ENCODE measurements at places on chromosomes 6 and 20. TPM values are rescaled to one million over a fixed set of nuclear protein-coding genes. Genes with fewer than 3 reads are reported as not detected.

- DNase-seq = no peak
Observed at GRCh38 chr6:52340603-52340880, 21.4 kb upstream of the PAQR8 start.

GRCh38 chr6:167492100-167492449, 167.2 kb downstream of the TTLL2 start:
- no peak for DNase-seq

DNA sequence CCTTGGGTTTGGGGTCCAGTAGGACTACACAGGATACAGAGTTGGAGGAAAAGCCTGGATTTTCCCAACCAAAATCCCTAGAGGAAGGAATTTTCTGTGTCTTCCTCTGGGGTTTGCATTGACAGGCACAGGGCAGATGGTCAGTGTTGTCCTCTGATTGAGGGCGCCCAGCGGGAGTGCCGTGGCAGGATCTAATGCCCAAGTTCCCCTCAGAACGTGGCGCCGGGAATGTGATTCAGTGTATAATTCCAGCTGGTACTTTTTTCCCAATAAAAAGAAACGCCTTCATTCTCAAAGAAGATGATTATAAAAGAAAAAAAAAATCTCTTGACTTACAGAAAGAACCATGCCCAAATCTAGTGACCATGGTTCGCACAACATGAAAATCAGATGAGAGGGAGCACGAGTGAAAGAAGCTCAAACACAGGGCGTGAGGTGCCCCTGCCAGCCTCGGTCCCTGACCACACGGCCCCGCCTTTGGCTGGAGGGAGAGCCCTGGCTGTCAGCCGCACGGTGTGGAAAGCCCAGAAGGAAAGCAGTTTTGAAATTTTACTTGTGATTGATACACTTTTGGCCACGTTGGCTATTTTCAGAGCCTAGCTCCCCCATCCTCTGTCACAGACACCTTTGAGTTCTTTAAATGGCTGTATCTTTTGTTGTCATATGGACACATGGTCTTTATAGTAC, 31.6 kb downstream of the VEGFA start:
- no peak for DNase-seq

- DNase-seq = no peak
Observed at GRCh38 chr6:73774311-73774774, 78.3 kb downstream of the CD109 start.

DNA sequence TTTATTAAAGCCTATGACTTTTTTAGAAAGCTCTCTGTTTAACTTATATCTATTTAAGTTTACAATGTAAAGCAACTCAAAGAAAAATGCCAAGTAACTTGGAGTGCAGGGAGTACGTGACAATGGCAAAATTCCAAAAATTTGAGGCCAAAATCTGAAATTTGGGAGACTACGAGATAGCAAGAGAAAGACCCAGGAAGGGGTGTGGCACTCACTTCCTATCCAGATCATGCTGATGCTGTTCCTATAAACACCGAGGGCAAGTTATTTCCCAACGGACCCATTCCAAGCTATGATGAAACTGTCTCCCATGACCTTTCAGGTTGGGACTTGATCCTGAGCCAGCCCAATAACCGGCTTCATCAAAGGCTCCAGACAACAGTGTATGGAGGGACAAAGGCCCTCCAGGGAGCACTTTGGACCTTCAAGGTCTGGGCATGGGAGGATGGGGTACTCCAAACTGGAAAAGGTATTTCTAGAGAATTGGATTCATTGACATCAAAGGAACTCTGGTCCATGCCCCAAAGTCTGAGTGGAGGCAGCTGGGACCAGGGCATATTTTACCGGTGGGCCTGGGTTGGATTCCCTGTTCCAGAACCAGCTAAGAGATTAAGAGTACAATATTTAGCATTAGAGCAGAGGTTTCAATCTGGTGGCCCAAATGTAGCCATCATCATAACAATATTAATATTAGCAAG, 15.7 kb upstream of the SLC13A3 start:
- no peak for DNase-seq

DNA sequence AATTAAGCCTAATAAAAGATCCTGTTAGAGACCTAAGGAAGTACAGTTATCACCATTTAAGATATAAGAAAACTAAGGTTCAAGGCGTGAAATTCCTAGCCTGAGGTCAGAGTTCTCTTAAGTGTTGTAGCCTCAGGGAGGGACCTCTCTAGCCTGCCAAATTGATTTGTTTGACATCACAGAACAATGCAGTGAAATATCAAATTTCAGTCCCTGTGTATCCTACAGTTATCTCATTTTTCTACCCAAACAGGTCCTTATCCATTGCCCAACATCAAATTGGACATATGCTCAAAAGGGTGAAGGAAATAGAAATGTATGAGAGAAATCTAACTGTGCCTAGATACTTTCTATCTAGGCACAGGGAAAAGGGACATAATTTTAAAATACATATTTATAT, 63.0 kb downstream of the NCOA7 start:
- no peak for DNase-seq

DNA sequence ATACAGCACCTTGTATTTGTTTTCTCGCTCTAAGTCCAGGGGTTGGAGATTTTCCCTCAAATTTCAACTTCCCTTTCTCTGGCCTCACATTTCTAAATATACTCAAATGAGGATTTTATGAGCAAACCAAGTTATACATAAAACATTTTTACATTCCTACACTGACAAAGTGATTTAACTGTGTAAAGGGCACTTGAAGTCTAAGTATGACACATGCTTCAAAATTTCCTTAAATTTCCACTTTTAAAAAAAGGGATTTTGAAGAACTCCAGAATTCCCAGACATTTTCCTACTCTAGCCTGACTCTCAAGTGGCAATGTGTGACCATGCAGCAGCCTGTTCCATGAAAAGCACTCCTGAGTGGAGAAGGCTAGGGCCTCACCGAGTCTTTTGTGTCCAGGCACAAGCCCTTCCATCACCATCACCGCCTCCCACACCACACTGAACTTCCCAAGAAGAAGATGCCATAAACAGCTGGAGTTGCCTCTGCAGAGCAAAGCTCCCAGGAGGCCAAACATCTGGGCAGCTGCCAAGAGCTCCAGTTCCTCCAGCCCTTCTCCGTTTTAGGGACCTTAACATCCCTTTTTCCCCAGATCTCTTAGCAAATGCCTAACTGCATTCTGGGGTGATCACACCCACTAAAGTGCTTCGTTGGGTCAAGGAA, 68.9 kb downstream of the NCR2 start:
- DNase-seq = no peak

GRCh38 chr6:66533921-66534404, 826.9 kb upstream of the EYS start:
- DNase-seq = no peak

- no peak for DNase-seq
Observed at GRCh38 chr20:38537176-38537575, 43.8 kb upstream of the ADIG start.

- no peak for DNase-seq
Observed at GRCh38 chr6:134436950-134437349, 119.0 kb upstream of the SGK1 start.

Gene MARCKS
- 1.7 TPM for total RNA-seq

Gene MATN4
- total RNA-seq = 0.14 TPM

Gene BHLHE23
- not detected for total RNA-seq

Gene FNDC1
- not detected for total RNA-seq

Gene CARMIL1
- 6.8 TPM for total RNA-seq

Gene FLRT3
- total RNA-seq = not detected
